ENCODE measurements at places on chromosomes 5 and 9.

GRCh38 chr9:1400983-1401382 is 350.8 kb downstream of the DMRT2 start:
- no peak for DNase-seq

DNA sequence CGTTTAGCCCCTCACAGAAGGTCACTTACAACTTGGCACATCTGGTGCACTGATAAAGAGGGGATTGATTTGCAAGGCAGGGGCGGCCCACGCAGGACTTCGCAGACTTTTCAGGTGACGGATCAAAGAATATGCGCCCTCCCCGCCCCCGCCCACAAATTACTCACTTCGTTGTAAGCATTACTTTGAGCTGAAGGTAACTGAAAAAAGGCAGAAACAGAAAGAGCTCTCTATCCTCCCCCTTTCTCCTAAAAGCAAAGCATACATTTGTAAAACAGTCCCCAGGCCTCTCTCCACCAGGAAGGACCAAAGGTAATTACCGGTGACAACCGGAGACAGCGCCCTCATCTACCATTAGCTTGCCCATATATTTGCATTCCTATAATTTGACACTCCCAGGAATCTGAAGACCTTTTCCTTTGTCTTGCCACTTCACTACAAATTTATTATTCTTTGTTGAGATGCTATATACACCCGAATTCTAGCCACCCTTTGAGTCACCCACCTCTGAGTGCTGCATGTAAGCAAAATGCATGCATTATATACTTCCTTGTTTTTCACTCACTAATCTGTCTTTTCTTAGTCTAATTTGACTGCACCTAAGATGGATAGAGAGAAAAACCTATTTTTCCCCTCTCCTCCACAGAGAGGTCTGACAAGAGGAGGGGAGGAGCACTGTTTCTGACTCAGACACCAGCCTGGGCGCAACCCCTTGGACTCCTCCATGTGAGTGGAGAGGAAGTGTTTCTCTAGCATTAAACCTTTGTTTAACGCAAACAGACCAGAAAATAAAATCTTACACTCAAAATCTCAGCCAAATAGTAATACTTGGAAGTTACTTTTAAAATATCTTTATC is 74.7 kb upstream of the SPIN1 start:
- DNase-seq = no peak

DNA sequence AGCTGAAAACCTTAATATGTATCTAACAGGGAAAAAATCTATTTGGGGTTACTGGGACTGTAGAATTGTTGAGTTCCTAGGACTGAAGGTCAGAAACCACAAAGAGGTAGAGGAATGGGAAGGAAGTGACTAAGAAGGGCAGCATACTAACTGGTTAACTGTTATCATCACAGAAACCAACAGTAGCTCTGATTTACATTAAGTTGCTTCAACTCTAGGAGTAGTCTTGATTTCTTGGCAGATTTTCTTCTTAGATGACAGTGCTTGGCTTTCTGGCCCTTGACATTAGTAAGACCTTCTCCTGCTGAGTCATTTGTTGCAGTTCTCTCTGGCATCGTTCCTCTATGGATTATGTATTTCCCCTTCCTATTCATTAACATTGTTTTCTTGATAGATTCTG is 116.1 kb upstream of the RASA1 start:
- no peak for DNase-seq

GRCh38 chr9:78775696-78776295 is 478.9 kb downstream of the PSAT1 start:
- DNase-seq = no peak

- DNase-seq = no peak
Measured at GRCh38 chr9:69195668-69196067, 21.6 kb downstream of the TJP2 start.

GRCh38 chr5:63032343-63032742 is 453.7 kb downstream of the LRRC70 start:
- no peak for DNase-seq

DNA sequence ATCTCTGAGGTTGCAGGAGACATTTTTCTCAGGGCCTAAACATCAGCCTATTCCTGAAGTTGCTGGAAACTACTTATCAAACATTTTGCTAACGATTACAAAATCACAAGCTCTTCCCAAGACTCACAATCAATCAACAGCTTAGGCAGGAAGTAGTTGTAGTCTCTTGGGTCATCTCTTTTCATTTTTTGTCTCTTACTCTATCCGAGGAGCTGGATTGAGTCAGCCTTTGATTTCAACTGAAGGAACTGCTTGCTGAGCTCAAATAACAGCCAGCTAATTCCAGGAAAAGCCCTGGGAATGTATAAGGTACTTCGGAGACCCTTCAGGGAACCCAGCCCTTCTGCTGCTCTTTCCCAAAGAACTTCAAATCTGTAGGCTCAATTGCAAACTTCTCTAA is 398.9 kb downstream of the PLK2 start:
- no peak for DNase-seq

DNA sequence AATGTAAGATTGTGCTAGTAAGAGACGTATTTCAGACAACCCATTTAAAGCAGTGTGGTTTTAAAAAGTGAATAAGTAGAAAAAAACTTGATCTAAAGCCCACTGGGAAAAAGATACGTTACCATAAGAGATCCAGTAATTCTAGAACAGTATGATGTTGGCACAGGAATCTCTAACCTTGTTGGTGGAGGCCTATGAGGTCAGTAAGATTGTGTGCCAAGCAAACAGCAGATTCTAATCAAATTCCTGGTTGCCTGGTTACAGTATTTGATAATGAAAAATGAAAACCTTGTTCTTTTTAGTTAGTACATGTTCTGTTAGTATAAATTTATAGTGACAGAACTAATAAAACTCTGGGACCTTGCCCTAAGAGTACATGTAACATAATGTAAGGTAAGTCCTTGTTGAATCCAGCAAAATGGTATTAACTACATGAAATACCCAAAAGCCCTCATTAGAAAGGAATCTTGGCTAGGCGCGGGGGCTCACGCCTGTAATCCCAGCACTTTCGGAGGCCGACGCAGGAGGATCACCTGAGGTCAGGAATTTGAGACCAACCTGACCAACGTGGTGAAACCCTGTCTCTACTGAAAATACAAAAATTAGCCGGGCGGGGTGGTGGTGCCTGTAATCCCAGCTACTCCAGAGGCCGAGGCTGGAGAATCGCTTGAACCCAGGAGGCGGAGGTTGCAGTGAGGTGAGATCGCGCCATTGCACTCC is 33.2 kb upstream of the DMXL1 start:
- DNase-seq = no peak

DNA sequence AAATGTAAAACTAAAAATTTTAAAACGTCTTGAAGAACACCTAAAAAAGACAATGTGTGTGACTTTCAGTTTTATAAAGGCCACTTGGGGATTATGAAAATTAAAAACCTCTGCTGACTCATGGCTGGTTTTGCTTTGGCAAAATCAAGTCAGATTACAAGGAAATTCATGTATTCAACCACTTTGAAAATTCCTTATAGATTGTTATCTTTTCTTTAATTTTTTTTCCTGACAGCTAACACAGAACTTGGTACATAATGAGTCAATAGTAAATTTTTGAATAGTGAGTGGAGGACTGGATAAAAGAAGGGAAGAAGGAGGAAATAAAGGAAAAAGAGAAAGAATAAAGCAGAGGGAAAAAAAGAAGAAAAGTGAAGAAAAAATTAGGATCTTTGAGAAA is 1774.7 kb upstream of the ACO1 start:
- DNase-seq = no peak

DNA sequence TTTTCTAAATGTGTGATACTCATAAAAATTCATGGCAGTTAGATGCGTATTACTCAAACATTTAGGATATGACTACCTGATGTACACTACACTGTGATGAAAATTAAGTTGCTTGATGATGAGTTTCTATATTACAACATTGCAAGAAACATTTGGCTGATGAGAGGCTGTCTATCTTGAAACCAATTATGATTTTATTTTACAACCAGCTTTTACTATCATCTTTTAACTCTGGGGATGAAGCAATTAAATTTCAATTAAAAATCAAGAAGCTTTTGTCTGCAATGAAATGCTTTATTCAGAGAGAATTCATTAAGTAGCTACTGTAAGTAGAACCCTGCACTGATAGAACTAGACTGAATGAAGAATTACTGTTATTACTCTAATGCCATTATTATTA is 500.4 kb downstream of the KCTD16 start:
- DNase-seq = no peak

- DNase-seq = no peak
Measured at GRCh38 chr5:131515348-131515747, 119.7 kb downstream of the RAPGEF6 start.
